GM23338 (cell line): ENCODE measurements at places on chromosomes 5 and 9. TPM values are rescaled to one million over a fixed set of nuclear protein-coding genes. Genes with fewer than 3 reads are reported as not detected.

PKD2L2 gene
- total RNA-seq = not detected in 2 replicates

DNA sequence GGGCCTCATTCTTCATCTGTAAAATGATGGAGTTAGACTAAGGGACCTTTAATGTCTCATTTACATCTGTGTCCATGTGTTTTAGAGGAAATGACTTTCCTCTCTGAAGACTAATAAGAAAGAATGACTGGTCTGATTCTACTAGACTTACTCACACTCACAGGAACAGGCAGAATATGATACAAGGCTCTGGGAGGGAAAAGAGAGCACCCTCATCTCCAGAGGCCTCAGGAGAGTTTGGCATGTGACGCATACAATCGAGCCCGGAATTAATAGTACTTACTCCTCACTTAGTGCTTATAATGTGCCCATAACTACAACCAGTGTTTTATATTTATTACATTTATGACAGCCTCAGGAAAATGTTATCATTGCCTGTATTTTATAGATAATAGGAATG is 608.7 kb downstream of the KCTD16 start:
- no peaks in the 10 kb centered on the region for H3K36me3 ChIP-seq
- H3K27ac ChIP-seq = no peak overlapping the region
- no peak for DNase-seq
- H3K4me1 ChIP-seq = no peaks in the 10 kb centered on the region
- no peaks in the 10 kb centered on the region for H3K27me3 ChIP-seq

NMUR2 gene
- total RNA-seq = not detected in 2 replicates

DNA sequence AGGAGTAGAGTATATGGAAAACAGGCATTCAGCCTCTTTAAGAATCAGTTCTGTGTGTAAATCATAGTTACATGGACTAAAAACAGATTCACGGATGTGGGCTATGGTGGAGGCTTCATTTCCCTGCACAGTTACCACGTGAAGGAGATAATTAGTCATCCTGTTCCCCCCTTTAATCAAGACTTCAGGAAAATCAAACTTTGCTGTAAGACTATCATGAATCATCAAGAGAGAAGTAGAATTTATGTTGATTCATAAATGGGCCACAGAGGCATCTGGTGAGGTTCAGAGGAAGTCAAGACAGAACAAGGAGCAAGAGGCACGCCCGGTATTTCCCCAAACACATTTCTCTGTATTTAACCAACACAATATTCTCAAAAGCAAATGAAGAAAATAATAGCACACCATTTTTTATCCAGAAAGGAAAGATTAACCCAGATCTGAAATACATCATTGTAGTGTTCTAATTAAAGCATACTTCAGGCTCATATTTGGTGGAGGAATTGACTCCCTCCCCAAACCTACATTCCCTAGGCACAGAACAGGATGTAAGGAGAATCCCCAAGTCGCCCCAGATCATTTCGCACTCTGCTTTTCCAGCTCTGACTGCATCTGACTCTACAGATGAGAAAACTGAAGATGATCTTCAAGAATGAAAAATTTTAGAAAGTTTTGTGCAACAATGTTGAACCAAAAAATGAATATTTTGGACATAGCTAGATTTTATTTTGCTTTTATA is 175.8 kb upstream of the GAS1 start:
- DNase-seq = no peak
- no peaks in the 10 kb centered on the region for H3K36me3 ChIP-seq
- no peak overlapping the region for H3K4me3 ChIP-seq
- no peaks in the 10 kb centered on the region for H3K27me3 ChIP-seq
- no peaks in the 10 kb centered on the region for H3K4me1 ChIP-seq

DNA sequence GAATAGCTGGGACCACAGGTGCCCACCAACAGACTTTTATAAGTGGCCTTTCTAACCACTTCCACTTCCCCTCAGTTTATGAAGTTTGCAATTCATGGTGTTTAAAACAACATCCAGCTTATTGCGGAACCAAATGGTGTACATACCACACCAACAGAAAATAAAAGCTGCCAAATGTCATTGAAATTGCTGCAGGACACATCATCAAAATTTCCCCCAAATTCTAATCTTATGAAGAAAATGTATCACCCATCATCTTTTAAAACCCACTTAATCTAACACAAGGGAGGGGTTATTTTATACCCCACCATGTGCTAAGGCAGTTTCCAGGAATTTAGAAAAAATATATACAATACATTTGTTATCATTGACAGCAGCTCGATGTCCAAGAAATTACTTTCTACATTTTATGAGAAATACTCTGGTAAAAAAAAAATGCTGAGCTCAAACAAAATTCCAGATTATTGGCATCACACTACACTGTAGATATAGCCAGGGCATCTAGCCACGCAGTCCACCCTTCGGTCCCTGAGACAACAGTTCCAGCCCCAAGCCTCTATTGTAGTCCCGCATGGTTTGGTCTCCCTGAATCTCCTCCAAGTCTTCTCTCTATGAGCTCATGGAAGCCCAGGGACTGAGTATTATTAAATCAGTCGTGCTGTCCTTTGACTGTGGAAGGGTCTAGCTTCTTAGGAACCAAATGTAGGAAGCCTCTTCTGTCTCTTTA is 372.8 kb upstream of the SLC30A5 start:
- H3K27ac ChIP-seq = no peak overlapping the region
- no peaks in the 10 kb centered on the region for H3K36me3 ChIP-seq
- no peaks in the 10 kb centered on the region for H3K4me1 ChIP-seq
- DNase-seq = no peak
- H3K4me3 ChIP-seq = no peak overlapping the region

PCDHB9 gene
- total RNA-seq = 0.63 and 0.78 TPM in 2 replicates

GRCh38 chr5:53820119-53820801 is 259.8 kb downstream of the NDUFS4 start:
- no peak overlapping the region for H3K27ac ChIP-seq
- no peak for DNase-seq
- 0 out of 2 replicates have a peak, but pooled peaks cover 5% of the 10 kb centered on the region for H3K4me1 ChIP-seq
- H3K36me3 ChIP-seq = no peaks in the 10 kb centered on the region

- H3K27ac ChIP-seq = no peak overlapping the region
- H3K27me3 ChIP-seq = no peaks in the 10 kb centered on the region
- H3K4me1 ChIP-seq = peaks cover 10% of the 10 kb centered on the region
- no peak overlapping the region for H3K4me3 ChIP-seq
- H3K36me3 ChIP-seq = no peaks in the 10 kb centered on the region
Observed at GRCh38 chr9:121859646-121860045, 208.2 kb downstream of the DAB2IP start.

DNA sequence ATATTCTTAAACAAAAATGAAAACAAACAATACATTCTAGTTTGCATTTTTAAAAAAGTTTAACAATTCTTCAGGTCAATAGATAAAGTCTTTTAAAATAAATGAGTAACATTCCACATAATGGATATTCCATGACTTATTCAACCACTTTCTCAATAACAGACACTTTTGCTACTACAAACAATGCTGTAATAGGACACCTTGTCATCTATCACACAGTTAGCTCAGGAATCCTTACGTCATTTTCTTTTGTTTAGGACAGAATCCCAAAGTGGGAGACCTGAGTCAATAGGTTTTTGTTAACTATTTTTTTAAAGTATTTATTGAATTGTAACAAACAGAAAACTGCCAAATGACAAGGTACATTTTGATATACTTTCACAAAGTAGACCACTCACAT is 72.5 kb downstream of the CEP120 start:
- H3K36me3 ChIP-seq = no peaks in the 10 kb centered on the region
- no peak overlapping the region for H3K27ac ChIP-seq
- peak; percentile 8 for DNase-seq
- no peaks in the 10 kb centered on the region for H3K27me3 ChIP-seq
- H3K4me1 ChIP-seq = peaks cover 4% of the 10 kb centered on the region; the same call in 1 of the 2 replicates

SPATA31D4 gene
- total RNA-seq = not detected in 2 replicates

PRLR gene
- 1.4 and 2.2 TPM in 2 replicates for total RNA-seq

DNA sequence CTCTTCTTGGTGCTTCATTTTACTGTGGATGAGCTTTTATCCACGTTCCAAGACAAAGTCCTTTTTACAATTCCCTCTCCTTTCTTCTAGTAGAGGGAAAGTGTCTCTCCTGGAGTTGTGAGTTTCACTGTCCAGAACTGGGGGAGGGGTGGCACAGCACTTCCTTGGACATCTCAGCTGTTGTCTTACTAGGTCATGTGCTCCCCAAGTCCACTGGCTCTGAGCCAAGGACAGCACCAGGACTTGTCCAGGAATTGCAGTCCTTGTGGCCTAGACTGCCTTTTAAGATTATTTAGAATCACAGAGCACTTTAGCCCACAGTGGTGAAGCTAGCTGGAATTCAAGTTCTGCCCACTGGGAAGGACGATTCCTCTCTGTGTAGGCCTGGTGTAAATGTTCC is 700.2 kb upstream of the PTPRD start:
- no peak overlapping the region for H3K4me3 ChIP-seq
- DNase-seq = no peak
- no peaks in the 10 kb centered on the region for H3K27me3 ChIP-seq

- no peaks in the 10 kb centered on the region for H3K27me3 ChIP-seq
- peak overlapping the region; percentile 99 for H3K4me3 ChIP-seq
- no peaks in the 10 kb centered on the region; the same call in 1 of the 2 replicates for H3K36me3 ChIP-seq
- H3K4me1 ChIP-seq = peaks cover 33% of the 10 kb centered on the region
- peak overlapping the region; percentile 97 for H3K27ac ChIP-seq
Observed at GRCh38 chr9:124868511-124869465, 6.9 kb downstream of the ARPC5L start.

GRCh38 chr5:98827161-98827560 is 53.7 kb downstream of the RGMB start:
- H3K27ac ChIP-seq = no peak overlapping the region
- H3K4me1 ChIP-seq = no peaks in the 10 kb centered on the region
- DNase-seq = peak; percentile 70
- no peak overlapping the region for H3K4me3 ChIP-seq

DNA sequence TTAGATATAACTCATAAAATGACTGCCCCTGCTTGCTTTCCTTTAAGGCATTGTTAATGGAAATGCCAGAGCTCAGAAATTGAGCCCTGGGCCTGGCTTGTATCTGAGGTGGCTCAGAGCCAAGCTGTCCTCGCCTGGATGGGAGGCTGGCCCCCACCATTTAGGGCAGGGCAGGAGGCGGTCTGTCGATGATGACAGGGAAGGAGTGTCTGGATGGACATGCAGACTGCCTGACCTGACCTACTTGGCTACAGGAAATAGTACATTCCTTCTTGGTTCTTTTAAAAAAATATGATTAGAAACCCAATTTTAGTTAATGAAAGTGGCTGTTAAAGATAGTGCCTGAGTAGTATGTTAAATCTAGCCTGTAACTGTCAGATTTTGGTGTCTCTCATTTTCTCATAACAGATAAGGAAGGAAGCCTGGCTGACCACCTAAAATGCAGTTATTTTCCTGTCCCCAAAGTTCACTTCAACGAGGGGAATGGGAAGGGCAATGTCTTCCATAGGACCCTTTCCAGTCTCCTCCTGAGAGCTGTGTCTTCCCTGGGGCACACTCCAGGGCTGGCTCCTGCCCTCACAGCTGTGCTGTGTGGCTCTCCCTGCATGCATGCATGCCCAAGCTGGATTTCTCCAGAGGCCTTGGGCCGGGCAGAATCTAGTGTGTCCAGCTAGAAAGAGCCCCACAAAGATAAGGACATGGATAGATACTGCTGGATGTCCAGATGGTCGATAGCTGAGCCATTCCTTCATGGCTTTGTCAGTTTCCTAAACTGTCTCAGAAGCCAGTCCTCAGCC is 42.3 kb downstream of the MACROH2A1 start:
- H3K36me3 ChIP-seq = no peaks in the 10 kb centered on the region
- no peak overlapping the region for H3K27ac ChIP-seq
- H3K4me1 ChIP-seq = no peaks in the 10 kb centered on the region
- H3K27me3 ChIP-seq = no peaks in the 10 kb centered on the region
- no peak overlapping the region for H3K4me3 ChIP-seq

GRCh38 chr5:124752854-124753720 is 6.6 kb upstream of the ZNF608 start:
- no peak overlapping the region for H3K4me3 ChIP-seq
- no peak for DNase-seq
- H3K27me3 ChIP-seq = no peaks in the 10 kb centered on the region
- no peak overlapping the region for H3K27ac ChIP-seq
- H3K36me3 ChIP-seq = no peaks in the 10 kb centered on the region

DNA sequence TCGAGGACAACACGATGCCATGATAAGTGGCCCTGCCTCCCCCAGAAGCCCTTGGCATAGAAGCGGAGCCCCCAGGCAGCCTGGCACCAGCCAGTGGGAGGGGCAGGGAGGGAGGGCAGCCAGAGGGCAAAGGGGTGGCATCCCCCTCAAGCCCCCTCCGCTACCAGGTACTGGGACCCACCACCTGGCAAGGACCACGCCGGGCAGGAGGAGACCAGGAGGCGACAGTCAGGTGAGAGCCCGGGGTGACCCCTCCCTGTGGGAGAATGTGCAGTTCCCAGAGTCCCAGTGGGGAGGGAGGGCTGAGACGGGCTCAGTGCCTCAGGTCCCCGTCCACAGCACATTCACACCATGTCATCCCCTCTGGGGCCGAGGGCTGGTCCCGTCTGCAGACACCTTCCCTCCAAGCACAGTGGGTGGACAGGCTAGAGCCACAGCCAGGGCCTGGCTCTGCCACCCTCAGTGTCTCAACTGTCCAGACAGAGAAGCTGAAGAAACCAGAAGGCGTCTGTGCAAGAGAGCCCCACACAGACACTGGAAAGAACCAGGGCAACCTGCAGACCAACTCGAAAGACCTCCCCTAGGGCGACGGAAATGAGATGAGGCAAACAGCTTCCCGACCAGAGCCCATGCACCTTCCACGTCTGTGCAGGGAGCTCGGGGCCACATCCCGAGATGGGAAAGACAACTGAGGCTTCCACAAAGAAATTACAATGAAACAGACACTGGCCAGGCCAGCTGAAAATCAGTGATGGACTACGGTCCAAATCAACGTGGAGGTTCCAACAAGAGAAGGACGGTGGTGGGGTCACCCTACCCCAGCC is 11.1 kb downstream of the BRD3 start:
- no peak overlapping the region for H3K4me3 ChIP-seq
- H3K36me3 ChIP-seq = peaks cover 10% of the 10 kb centered on the region; the same call in 1 of the 2 replicates
- H3K4me1 ChIP-seq = no peaks in the 10 kb centered on the region; the same call in 1 of the 2 replicates
- no peak overlapping the region for H3K27ac ChIP-seq
- no peak for DNase-seq
- no peaks in the 10 kb centered on the region for H3K27me3 ChIP-seq

- H3K4me3 ChIP-seq = no peak overlapping the region
- H3K36me3 ChIP-seq = no peaks in the 10 kb centered on the region
- H3K27ac ChIP-seq = no peak overlapping the region
- no peaks in the 10 kb centered on the region for H3K27me3 ChIP-seq
- H3K4me1 ChIP-seq = no peaks in the 10 kb centered on the region
- no peak for DNase-seq
Observed at GRCh38 chr5:99022250-99022649, 93.4 kb upstream of the CHD1 start.

DNA sequence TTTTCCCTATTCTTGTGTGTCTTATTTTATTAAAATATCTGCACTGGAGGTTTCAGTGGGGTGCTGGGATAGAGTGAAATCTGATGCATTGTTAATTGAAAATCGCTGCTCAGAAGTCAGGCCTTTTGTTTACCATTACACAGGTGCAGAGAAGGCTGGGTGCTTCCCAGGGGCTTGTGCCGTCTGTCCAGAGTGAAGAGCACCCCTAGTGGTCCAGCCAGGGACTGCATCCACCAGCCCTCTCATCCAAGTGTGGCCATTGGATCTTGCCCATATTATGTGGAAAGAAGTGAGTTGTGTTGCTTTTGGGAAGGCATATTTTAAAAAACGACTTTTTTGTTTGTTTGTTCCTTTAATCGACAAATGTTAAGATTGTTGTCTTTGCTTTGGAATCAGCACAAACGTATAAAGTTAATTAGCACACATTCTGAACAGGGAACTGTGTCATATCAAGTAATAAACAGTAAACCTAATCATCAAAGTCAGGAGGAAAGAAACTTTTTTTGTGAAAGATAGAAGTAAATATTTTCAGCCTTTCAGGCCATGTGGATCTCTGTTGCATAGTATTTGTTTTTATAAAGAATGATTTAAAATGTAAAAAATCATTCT is 315.6 kb downstream of the MTRR start:
- H3K27ac ChIP-seq = no peak overlapping the region
- H3K4me3 ChIP-seq = no peak overlapping the region
- peak; percentile 80 for DNase-seq
- no peaks in the 10 kb centered on the region for H3K36me3 ChIP-seq
- H3K4me1 ChIP-seq = peaks cover 6% of the 10 kb centered on the region; the same call in 1 of the 2 replicates
- no peaks in the 10 kb centered on the region for H3K27me3 ChIP-seq
